ENCODE measurements at places on chromosomes 12 and 14. TPM values are rescaled to one million over a fixed set of nuclear protein-coding genes. Genes with fewer than 3 reads are reported as not detected.

TMEM121 gene
- 16.8 TPM for total RNA-seq

MAP3K9 gene
- 5.9 TPM for total RNA-seq

NFATC4 gene
- 0.54 TPM for total RNA-seq

CCDC92 gene
- total RNA-seq = 5.0 TPM

RNASE7 gene
- not detected for total RNA-seq

DNA sequence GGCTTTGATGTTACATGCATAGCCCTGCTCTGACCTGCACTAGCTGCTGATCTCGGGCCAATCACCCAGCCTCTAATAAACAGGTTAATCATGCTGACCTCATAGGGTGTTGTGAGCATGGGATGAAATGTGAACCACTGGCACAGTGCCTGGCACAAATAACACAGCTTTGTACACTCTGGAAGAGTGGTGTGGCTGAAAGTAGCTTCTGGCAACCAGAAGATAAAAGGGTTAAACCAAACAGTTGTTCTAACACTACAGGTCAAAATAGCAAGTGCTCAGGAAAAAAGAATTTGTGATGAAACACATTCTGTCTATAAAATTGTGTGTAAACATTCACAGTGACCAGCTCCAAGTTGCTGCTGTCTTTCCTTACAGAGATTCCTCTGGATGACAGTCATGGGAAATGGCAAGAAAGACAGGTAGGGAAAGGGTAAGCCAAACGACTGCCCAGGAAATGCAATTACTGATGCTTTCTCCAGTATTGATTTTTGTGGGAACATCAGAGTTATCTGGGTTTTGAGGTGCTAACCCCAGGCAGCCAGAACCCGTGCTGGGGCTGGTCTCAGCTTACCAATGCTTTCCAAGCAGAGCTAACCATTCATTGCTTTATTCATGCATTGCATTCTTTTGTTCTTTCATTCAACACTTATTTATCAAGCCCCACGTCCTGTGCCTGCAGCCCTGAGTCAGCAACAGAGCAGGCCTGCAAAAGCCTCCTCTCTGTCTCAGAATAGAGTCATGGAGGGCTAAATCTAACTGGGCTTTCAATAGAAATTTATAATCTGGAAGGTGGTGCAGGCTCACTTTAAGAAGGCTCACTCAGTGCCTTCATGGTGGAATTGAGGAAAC, 38.1 kb upstream of the CAPRIN2 start:
- DNase-seq = no peak

DNA sequence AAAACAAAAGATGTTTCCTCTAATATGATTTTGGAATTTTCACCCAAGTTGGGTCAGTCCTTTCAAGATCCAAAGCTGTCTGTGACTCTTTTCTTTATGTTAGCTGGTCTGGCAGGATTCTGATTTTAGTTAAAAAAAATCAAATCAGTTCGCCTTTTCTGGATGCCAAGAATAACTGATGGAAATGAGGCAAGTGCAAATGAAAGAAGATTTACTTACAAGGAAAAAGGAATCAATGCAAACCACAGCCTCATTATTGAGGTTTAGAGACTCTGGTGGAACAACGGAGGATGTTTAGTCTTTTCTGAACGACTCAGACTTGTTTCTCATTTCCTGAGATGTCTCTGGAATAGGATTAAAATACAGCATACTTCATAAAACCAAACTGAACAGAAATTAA, 117.0 kb upstream of the DYRK2 start:
- DNase-seq = no peak

- DNase-seq = no peak
Observed at GRCh38 chr12:76653342-76653741, 93.8 kb upstream of the OSBPL8 start.

DNA sequence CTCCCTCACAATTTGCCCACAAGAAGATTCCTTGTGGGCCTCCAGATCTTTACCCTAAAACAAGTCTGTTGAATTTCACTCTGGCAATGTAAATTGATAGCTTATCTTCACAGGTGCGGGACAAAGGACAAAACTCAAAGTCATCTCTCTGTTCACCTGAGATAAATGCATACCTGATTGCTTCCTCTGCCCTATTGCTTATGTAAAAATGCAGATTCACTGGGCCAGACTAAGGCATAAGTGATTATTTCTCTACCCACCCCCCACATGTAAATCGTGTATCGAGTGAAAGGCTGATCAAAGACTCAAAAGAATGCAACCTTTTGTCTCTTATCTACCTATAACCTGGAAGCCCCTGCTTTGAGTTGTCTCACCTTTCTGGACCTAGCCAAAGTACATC, 316.8 kb downstream of the SSPN start:
- no peak for DNase-seq

GRCh38 chr12:111672822-111673381, 12.9 kb downstream of the BRAP start:
- no peak for DNase-seq

DNA sequence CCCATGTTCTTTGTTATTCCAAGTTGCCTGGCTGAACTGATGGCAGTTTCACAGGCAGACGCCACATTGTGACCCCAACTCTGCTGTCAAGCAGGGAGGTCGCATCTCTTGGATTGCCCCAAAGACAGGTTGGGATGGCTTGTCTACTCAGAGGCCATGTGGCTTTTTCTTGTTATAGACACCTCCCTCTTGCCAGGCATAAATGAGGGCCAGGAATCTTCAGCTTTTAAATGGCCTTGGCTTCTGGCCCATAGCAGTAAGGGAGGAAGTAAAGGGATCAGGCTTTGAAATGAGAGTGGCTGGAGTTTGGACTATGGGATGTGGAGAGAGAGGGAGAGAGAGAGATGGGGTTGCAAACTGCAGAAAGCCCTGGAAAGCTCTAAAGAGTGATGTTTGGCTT, 215.0 kb downstream of the TBX5 start:
- DNase-seq = no peak

DNA sequence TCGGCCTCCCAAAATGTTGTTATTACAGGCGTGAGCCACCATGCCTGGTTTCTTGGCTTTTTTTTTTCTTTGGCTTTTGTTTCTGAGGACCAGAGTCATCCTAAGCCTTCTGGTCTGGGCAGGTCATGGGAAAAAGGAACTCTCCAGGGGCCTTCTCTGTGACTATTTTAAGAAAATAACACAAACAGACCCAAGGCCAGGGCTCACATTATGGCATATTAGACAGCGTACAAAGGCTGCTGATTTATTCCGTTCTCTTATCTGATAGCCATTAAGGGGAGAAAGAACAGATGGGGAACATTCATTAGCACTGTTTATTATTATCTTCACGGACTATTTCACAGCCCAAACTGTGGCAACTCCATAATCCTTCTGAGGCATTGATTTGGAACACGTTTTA, 28.8 kb upstream of the MANSC4 start:
- DNase-seq = no peak

DNA sequence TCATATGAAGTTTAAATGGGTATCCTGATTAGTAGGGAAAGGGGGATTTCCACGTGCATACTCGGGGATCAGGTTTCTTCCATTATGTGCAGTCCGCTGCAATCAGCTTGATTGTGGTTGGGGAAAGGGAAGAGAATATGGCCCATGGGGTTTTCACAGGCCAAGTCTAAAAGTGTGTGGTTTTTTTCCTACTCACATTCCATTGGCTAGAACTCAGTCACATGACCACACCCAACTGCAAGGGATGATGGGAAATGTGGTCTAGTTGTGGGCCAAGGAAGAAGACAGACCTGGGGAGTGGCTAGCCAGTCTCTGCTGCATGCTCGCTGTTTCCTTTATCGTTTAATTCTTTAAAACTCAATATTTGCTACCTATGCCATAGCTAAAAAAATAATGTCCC, 105.1 kb downstream of the PRIMA1 start:
- DNase-seq = no peak

GRCh38 chr14:57189070-57189469, 79.6 kb downstream of the EXOC5 start:
- no peak for DNase-seq

- no peak for DNase-seq
Observed at GRCh38 chr12:12091977-12092663, 21.4 kb downstream of the BCL2L14 start.

DNA sequence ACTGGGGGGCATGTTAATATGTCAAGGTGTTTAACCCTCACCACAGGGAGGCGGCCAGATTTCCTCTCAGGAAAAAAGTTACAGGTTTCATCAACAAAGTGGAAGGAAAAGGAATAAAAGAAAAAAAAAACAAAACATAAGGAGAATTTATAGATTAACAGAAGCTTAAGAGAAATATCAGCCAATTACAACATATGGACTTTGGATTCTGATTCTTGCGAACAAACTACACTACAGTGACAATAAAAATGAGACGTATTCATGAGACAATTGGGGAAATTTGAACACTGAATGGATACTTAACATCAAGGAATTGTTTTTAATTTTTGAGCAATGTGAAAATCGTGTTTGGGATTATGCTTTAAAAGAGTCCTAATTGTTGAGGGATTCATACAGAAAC, 60.4 kb downstream of the CALM1 start:
- no peak for DNase-seq

DNA sequence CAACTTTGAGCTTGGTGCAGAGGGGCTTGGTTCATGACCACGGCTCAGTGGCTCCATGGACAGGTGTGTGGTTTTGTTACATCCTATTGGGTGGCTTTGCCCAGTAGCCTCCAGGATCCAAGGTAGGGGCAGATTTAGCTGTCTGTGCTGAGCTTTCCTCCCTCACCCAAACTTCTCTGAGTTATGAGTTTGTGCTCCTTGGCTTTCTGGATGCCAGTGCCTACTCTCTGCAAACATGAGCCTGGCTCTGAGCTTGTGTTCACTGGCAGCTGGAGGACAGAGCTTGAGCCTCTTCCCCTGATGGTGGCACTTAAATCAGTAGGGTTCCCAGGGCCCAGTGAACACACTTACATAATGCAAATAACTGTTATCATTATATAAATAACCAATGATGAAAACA, 45.3 kb upstream of the HECTD1 start:
- no peak for DNase-seq

- DNase-seq = no peak
Observed at GRCh38 chr12:76518699-76519098, 40.9 kb downstream of the OSBPL8 start.

GRCh38 chr12:128830505-128830893, 6.7 kb upstream of the SLC15A4 start:
- no peak for DNase-seq

DNA sequence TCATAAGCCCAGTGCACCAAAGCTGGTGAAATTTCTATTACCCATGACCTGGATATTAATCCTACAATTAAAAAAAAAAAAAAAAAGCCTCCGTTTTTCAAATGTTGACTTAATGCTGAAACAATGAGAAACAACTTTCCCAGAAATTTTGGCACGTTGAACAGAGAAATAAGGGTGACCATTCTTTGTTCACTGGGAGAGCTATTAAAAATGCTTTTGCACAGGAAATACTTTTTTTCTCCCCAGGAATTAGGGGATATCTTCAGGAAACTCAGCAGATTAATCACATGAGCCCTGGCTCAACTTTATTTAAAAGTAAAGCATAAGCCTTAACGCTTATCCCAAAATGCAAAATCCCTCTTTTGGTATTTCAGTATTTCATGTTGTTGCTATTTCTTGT, 54.8 kb upstream of the FLRT2 start:
- no peak for DNase-seq

GRCh38 chr14:75440733-75441477, 13.1 kb downstream of the JDP2 start:
- no peak for DNase-seq

DNA sequence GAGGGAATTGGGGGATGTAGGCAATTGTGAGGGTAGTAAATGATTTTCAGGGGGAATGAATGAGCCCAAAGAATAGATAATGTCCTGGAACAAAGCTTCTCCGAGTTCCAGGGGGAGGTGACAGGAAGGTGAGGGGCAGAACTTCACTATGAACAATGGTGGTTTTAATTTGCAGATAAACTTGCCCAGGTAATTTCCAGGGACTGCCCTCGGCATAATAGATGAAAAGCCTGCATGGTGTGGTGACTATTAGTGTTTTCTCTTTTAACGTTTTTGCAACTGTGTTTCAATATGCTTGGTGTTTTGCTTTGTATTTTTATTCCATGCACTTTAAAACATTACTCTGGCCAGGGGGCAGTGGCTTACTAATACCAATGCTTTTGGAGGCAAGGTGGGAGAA, 325.2 kb upstream of the RGS6 start:
- no peak for DNase-seq

GRCh38 chr12:44078273-44078672, 242.4 kb downstream of the TMEM117 start:
- no peak for DNase-seq

DNA sequence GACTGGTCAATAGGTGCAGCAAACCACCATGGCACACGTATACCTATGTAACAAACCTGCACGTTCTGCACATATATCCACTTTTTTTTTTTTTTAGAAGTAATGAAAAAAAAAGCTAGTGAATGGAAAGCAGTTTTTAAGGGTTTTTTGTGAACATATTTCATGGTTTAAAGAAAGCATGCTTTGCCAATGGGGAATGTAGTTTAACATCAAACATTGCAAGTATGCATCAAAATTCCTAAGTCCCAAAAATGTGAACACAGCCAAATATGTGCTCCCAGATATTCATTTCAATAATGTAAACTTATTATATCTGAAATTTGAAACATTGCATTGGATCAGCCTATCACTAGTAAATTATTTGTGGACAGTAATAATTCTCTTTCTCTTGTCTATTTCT, 710.4 kb upstream of the FLRT2 start:
- DNase-seq = no peak

GRCh38 chr12:112989806-112990205, 11.5 kb downstream of the OAS2 start:
- DNase-seq = no peak

- no peak for DNase-seq
Observed at GRCh38 chr12:750366-751191, 1.8 kb upstream of the WNK1 start.

DNA sequence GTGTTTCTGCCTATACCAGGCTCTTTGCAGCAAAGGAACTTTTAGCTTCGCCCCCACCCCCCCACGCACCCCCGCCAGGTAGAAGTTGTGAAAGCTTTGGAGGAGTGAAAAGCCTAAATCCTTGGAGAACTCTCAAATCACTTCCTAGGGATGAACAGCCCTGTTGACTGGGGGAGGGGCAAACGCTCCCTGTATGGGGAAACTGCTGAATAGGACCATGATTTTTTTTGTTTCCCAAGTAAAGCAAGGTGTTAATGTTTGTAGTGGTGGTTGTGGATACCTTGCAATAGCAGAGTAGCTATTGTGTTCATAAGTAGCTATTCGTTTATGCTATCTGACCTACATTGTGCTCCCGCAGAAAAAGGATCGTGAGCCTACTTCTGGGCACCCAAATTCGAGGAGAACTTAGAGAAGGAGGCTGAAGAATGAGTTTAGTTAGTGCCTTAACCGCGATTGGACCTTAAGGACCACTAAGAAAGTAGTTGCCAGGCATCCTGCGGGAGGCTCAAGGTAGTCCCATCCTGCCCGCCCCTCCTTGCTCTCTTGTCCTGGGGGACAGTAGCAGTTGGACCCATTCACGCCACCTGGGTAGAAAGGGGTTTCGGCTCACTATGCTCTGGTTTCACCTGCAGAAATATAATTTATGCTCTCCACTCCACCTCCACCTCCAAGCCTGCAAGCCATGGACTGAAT, 901 bp upstream of the NFKBIA start:
- no peak for DNase-seq

GRCh38 chr12:14663002-14663401, 33.4 kb downstream of the GUCY2C start:
- no peak for DNase-seq

- DNase-seq = no peak
Observed at GRCh38 chr14:68408680-68409079, 384.2 kb downstream of the ZFP36L1 start.

- no peak for DNase-seq
Observed at GRCh38 chr12:14577344-14577743, 9.7 kb upstream of the PLBD1 start.
